ENCODE measurements at places on chromosomes 7 and 10.

- DNase-seq, result no peak
Observed at GRCh38 chr10:71963351-71964097, 671 bp upstream of the CHST3 start.

GRCh38 chr10:100729862-100730724 is 15.3 kb upstream of the PAX2 start:
- DNase-seq, result no peak

- DNase-seq, result no peak
Observed at GRCh38 chr10:44811072-44811471, 100.1 kb upstream of the TMEM72 start.

GRCh38 chr7:68246189-68246633 is 1249.6 kb downstream of the TYW1 start:
- no peak for DNase-seq

DNA sequence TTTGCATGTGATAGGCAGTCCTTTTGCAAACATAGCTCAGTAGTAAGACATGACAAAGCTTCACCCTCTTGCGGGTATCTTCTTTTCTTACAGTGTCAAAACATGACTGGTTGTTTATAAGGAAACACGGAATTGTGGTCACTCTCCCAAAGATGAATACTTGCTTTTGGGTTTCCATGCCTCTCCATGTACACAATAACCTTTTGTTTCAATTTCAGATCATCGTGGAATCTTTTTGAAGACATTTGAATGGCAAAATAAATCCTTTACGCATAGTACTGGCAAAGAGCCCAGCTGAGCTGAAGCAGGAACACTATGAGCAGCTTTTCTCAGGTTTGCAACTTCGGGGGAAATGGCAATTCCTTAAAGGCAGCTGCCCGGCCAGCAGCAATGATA is 156.8 kb upstream of the FRMD4A start:
- no peak for DNase-seq

All from CD4-positive, alpha-beta T cell treated with Interleukin-21 for 1 hour (primary cell).